ENCODE measurements at places on chromosomes 7 and 10.

- H3K36me3 ChIP-seq, result no peaks in the 10 kb centered on the region
- DNase-seq, result no peak
These were observed 39.3 kb upstream of the PODXL start for GRCh38 chr7:131595699-131596098.

DNA sequence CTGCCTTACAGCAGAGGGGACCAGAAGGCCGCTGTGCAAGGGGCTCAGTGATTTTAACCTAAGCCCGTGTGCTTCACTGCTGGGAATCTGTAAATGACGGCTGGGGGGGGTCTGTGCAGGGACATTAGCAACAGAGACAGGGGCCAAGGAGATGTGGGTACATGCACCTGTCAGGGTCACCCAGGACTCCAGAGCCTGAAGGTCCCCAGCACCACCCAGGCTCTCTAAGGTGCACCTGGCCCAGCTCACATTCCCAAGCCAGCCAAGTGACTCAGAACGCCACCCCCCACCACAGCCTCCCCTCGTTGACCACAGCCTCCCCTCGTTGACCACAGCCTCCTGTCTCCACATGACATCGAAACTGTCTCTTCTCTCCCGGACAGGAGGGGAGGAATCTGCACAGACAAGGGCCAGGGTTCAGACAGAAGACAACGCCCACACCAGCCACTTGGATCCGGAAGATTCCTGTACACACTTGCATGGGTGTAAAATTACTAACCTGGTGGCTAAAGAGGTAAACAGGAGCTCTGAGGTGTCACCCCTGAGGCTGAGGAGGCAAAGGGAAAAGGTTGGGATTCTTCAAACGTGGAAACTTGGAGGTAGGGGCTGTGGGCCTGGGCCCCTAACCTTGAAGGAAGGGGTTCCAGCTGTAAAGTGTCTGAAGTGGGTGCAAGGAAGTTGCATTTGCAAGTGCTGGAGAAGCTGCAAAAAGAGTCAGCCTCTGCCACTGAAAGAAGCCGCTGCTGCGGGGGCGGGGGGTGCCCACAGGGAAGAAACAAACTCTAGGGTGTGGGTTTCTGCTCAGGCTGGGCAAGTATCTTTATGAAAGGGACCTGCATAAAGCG is 27.0 kb downstream of the CALML3 start:
- H3K4me3 ChIP-seq, result no peak overlapping the region
- no peaks in the 10 kb centered on the region for H3K27me3 ChIP-seq
- H3K4me1 ChIP-seq, result peaks cover 49% of the 10 kb centered on the region
- no peak overlapping the region for H3K27ac ChIP-seq

DNA sequence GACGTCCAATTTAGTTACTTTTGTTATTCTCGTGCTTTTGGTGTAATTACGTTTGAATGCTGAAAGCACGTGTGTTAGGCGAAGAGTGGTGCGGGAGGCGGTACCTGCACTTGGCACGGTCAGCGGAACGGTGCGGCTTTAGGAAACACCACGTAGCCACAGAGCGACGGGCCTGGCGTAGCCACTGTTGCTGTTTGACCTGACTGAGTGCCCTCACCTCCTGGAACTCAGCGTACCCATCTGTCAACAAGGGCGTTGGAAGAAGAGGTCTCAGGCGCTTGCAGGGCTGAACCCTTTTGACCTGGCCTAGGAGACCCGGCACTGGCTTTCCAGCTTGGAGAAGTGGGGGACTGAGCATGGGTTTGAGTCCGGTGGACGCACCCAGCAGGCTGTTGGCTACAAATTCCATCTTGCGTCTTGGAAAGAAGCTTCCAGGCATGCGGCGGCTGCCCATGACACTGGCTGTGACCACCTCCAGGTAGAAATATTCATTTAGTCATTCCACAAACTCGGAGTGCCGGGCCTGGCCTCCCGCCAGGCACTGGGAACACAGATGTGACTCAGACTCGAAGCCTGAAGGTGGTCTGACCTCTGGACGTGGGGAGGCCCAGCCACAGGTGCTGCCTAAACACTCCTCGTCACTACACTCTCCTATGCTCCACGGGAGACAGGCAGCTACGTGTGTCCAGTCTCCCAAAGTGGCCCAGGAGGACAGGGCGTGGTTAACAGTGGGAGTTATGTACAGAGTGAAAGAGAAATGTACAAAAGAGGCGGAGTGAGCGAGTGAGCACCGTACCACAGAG is 22.2 kb downstream of the FAM20C start:
- H3K4me1 ChIP-seq, result no peaks in the 10 kb centered on the region
- no peak for DNase-seq
- peaks cover 33% of the 10 kb centered on the region for H3K36me3 ChIP-seq

GRCh38 chr10:111698711-111699110 is 484.9 kb downstream of the GPAM start:
- no peak overlapping the region for H3K4me3 ChIP-seq
- H3K27ac ChIP-seq, result no peak overlapping the region
- H3K27me3 ChIP-seq, result no peaks in the 10 kb centered on the region
